Cerebellar nuclear complex (tissue), 1 donor: ENCODE measurements at places on chromosomes 2 and 18.

DNA sequence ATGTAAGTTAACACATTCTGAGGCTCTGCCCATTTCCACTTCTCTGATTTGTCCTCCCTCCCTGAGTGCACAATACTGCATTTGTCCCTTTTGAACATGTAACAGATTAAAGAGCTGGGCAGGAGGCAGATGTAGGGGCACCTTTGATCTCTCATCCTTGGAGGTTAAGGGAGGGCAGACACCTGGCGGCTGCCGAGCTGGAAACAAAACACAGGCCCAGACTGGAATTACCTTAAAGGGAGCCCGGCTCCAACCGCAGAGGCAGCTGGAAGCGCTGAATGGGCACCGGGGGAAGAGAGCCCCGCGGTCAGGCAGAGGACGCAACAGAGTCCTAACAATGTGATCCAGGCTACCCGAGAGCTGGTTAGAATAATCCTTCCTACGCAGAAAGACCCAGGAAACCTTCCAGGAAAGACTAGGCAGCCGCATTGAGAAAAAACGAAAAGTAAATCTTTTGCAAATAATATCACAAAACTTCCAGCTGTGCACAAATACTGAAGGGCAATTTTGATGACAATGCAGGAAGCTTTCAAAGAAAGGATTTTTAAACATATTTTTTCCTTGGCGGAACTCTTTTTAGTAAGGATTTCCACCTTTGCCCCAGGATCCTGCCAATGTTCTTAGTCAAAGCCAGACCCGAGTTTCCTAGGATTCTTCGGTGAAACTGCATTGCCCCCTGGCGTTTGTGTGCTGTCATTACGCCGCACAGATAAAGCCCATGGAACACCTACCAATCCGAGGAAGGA is 216.0 kb downstream of the TGIF1 start:
- DNase-seq: no peak

- DNase-seq: no peak
Observed at GRCh38 chr18:22546905-22547570, 129.3 kb upstream of the CTAGE1 start.

- DNase-seq: peak; percentile 37
Observed at GRCh38 chr18:40004246-40004645, 1950.8 kb upstream of the PIK3C3 start.

DNA sequence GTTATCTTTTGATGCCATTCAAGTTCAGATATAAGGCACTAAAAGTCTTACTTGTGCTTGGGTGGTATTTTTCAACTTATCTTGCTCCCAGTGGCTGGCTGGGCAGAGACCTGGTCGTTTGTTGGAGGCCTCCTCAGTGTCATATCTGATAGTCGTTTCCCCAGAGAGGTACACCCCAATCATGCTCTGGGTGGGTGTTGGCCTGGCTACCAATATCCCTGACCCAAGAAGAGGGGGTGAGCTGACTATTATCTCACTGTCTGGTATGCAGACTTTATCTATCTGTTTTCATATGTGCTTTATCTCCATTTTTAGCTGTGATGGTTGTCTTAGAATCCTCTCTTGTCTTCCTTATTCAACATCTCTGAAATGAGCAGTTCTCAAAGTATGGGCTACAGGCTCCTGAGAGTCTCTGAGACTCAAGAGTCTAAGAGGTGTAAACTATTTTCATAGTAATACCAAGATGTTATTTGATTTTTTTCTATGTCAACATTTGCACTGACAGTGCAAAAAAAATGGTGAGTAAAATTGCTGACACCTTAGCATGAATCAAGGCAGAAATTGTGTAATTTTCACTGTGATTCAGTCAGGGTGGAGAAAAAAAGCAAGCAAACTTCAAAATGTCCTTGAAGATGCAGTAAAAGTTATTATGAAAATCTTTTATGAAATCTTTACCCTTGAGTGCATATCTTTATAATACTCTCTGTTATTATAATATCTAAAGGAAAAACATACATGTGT is 12.3 kb upstream of the PLEK start:
- no peak for DNase-seq

- no peak for DNase-seq
Observed at GRCh38 chr2:10022041-10022421, 21.3 kb upstream of the KLF11 start.

- DNase-seq: no peak
Observed at GRCh38 chr2:39874236-39874635, 95.2 kb upstream of the THUMPD2 start.

- no peak for DNase-seq
Observed at GRCh38 chr2:10303181-10303693, 533 bp downstream of the HPCAL1 start.

DNA sequence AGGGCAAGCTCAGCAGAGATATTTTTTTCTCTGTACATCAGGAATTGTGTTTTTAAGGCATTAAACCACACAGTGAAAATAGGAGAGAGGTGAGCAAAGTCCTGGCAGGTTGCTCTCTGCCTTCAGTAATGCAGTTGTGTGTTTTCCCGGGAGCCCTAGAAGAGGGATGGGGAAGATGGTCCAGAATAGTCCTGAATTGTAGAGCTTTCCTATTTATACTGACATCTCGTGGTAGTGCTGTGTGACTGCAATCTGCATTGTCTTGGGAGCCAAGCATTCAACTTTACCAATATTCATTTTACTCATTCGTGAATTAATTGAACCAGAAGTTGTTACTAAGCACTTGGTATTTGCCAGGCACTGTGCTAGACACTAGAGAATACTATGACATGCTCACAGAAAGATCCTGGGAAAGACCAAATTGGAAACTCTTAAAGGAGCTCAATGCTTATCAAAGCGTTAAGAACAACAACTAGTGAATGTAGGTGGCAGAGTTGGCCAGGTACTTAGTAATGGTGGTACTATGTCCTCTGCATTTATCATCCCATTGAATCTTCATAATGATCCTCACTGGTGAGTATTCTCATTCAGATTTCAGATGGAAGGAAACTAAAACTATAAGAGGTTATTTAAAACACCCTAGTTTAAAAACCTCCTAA is 214.6 kb downstream of the TRIB2 start:
- DNase-seq: no peak

DNA sequence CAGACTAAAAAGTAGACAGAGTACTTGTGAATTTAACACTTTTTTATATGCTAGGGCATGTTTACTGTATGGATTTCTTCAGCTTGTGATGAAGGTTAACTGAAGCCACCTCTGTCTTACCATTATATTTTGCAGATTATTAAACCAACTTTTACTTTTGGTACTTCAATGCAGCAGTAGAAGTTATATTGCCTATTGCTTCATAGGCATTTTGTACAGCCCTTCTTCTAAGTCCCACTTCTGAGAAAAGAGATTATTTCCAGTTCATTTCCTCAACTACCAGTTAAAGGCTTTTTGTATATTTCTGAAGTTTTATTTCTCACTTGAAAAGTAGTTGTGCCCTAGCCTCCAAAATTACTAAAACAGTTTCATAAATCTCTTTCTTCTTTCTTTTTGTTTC is 256.4 kb upstream of the FBXO11 start:
- no peak for DNase-seq

DNA sequence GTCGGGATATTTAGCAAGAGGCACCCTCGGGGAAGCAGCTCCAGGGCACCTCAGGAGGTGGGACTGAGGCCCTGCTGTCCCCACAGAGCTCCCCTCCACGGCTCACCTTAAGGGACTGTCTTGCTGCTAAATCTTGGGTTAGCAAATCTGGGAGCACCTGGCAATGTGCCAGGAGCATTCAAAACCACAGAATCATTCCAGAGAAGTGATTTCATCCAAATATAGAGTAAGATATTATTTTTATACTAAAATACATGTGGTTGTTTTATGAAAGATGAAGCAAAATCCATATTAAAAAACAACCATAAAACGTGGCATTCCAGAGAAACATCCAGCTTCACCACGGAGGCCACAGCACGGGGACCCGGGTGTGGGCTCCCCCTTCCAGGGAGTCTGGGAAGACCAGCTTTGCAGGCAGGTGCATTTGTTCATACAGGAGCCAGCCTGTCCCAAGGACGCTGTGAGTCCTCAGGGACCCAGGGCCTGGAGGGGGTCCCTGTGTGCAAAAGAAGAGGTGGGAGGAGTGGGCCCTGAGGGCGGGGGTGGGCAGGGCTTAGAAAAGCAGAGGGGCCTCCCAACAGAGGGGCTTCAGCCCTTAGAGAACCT is 16.3 kb downstream of the HS1BP3 start:
- no peak for DNase-seq

DNA sequence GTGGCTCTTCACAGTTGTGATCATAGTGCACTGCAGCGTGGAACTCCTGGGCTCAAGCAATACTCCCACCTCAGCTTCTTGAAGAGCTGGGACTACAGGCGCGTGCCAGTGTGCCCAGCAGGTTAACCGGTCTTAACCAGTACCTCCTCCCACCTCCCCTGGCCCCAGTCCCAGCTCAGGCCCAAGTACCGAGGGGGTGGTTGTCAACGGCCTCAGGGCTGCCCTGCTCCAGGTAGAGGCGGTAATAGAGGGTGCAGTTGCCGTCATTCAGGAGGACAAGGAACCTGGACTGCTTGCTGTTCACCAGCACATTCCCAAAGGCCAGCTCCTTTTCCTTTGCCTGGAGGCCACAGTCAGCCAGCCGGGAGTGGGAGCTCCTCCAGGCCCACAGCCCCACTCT is 19.7 kb downstream of the CFAP65 start:
- no peak for DNase-seq

DNA sequence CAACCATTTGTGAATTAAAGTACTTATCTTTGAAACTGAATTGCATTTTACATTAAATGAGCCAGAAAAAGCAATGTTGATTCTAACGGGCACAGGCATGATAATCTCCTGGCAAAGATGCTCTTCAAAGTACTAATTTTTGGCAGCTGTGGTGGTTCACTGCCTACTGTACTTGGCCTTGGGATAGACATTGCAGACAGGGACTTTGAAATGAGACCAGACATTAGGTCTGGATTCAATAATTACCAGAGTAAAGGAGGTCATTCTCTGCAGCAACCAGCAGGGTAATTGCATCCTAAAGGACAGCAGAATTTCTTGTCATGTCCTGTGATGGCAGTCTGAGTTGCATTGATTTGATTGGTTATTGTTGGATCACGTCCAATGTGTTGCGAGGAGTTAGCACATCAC is 986.5 kb downstream of the TDRD15 start:
- no peak for DNase-seq

DNA sequence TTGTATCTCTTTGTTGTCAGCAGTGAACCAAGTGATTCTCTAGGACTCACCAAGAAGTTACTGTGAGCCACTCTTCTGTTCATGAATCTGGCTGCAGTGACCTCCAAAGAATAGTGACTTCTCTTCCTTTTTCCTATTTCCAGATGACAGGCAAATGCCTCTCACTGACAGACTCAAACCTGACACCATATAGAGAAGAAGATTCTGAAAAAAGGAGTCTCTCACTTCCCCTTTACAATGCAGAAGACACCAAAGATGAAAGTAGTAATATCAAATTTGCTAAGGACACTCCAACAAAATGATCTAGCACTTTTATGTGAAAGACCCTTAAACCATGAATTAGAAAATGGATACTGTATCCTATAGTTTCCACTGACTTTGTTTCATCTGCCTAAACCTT is 44.4 kb upstream of the SETBP1 start:
- no peak for DNase-seq

GRCh38 chr2:218517434-218518206 is 50.5 kb downstream of the USP37 start:
- DNase-seq: no peak

GRCh38 chr18:70330887-70331286 is 42.0 kb downstream of the SOCS6 start:
- no peak for DNase-seq

DNA sequence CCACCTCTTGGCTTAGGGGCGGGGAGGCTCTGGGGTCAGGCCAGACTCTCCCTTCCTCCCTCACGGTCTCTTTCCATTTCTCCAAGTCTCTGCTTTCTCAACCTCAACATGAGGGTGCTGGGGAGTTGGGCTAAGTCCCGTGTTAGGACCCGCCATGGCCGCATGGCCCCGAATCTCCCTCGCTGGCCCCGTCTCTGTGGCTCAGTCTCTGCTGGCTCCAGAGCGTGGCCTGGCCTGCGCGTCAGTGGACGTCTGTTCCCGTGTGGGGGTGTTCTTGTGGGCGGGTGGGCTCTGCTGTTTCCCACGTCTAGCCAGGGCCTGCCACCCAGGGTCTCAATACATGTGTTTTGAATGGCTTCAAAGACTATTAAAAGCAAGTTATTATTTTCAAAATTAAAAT is 12.4 kb downstream of the ALLC start:
- no peak for DNase-seq

DNA sequence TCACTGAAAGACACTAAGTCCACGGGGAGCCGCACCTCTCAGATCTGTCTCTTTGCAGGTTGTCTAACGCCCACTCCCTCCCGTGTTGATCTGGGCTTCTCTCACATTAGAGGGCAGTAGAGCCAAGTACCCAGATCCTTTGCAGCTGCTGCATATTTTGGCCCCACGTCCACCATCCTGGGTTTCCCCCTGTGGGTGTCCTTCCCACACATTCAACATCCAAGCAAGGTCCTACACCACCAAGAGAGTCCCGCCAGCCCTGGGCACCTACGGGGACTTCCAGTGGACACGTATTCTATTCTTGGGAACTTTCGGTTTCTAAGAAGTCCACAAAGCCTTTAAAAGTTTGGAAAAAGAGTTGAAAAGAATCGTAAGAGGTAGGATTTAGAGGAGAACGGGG is 116.6 kb downstream of the ATL2 start:
- no peak for DNase-seq

GRCh38 chr2:157500334-157500733 is 56.4 kb upstream of the CYTIP start:
- DNase-seq: no peak

GRCh38 chr2:181778621-181779201 is 98.4 kb upstream of the NEUROD1 start:
- no peak for DNase-seq

- DNase-seq: no peak
Observed at GRCh38 chr2:10891390-10891789, 20.3 kb upstream of the KCNF1 start.

GRCh38 chr2:45011121-45011520 is 1.9 kb upstream of the SIX2 start:
- no peak for DNase-seq

GRCh38 chr2:58410549-58410948 is 169.4 kb upstream of the FANCL start:
- no peak for DNase-seq

GRCh38 chr2:108553209-108553919 is 19.1 kb downstream of the LIMS1 start:
- DNase-seq: no peak

GRCh38 chr18:34866739-34867138 is 156.6 kb downstream of the DTNA start:
- no peak for DNase-seq

DNA sequence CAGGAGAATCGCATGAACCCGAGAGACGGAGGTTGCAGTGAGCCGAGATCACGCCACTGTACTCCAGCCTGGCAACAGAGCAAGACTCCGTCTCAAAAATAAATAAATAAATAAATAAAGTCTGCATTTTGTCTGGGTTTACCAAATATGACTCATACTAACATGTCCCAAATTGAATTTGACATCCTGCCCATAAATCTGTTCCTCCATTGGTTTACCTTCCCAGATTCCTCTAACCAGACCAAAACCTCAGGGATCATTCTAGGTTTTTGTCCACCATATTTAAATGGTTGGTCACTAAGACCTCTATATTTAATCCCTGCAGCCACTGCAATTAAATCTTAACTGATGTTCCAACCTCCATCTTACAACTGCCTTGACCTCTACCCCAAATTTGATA is 150.9 kb downstream of the ATAD2B start:
- no peak for DNase-seq

GRCh38 chr2:182444170-182444569 is 17.3 kb upstream of the PDE1A start:
- DNase-seq: no peak

GRCh38 chr2:3754280-3754679 is 50.9 kb downstream of the DCDC2C start:
- no peak for DNase-seq

GRCh38 chr2:176081837-176082524 is 1.8 kb downstream of the EVX2 start:
- no peak for DNase-seq

- DNase-seq: no peak
Observed at GRCh38 chr2:850429-850828, 100.2 kb upstream of the SNTG2 start.
